ENCODE measurements at places on chromosomes 1 and 21. TPM values are rescaled to one million over a fixed set of nuclear protein-coding genes. Genes with fewer than 3 reads are reported as not detected.

- DNase-seq, result no peak
Measured at GRCh38 chr1:68221001-68221979, 11.0 kb downstream of the WLS start.

- no peak for DNase-seq
Measured at GRCh38 chr1:184403961-184404726, 17.3 kb downstream of the C1orf21 start.

DNA sequence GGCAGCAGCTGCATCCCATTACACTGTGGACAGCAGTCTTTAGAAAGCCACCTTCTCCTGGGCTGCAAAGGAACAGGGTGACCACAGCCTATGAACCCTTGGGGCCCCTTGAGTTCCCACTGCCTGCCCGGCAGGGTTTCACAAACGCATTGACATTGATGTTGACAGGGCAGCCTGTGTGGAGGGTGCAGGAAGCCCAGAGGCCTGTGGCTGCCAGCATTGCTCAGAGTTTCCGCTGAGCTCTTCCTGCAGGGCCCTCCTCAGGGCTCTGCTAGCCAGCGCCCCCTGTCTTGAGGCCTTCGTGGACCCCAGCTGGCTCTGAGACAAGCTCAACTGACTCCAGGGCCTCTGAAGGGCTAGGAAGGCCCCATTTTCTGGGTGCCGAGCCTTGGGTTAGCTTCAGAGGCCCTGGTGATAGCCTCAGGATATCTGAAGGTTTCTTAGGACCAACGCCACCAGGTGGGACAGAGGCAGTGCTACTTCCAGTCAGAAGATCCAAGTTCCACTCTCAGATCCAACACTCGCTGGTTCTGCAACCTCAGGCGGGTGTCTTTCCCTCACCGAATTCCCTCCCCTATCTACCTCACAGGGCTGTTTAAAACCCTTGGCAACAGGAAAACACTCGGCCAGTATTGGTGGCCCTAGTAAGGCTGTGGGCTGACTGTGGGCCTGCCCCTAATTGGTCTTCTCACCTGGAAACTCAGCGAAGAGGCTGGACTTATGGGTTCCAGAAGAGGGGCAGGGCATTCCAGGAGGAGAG is 27.2 kb upstream of the EPS8L3 start:
- DNase-seq, result no peak

- DNase-seq, result no peak
Measured at GRCh38 chr1:242723044-242723716, 198.7 kb upstream of the PLD5 start.

CITED4 gene
- total RNA-seq, result 0.54 TPM
